Caki2 (cell line): ENCODE measurements at places on chromosomes 6 and 20.

- no peak for DNase-seq
These were observed 26.8 kb downstream of the DOK5 start for GRCh38 chr20:54502179-54502578.

GRCh38 chr6:138497286-138497685 lies 2.0 kb downstream of the NHSL1 start:
- no peak for DNase-seq

- DNase-seq, result no peak
These were observed 41.1 kb upstream of the CST5 start for GRCh38 chr20:23920408-23921325.

DNA sequence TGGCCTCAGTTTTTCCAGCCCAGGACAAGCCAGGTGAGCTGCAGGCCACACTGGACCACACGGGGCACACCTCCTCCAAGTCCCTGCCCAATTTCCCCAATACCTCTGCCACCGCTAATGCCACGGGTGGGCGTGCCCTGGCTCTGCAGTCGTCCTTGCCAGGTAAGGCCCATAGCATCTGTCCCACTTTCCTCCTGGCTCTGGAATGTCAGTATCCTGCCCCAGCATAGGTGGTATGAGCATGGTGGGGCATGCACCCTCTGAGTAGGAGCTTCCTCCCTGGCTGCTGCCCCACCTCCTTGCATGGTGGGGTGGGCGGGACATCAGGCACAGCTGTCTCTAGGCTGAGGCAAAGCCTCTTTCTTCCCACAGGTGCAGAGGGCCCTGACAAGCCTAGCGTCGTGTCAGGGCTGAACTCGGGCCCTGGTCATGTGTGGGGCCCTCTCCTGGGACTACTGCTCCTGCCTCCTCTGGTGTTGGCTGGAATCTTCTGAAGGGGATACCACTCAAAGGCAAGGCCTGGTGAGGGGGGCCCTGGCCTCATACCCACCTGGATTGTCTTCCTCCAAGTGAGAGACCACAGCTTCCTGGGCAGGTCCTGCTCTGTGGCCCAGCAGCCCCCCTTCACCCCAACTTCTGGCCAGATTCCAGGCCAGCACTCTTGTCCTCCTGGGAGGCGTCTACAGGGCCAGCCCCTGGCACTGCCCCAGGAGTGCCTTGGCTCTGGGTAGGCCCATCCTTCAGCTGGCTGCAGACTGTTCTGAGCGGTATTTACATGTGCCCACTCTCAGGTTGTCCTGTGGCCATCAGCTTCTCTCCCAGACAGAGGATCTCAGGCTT lies 9.1 kb downstream of the PI16 start:
- no peak for DNase-seq

GRCh38 chr6:19723545-19723944 lies 113.6 kb upstream of the ID4 start:
- no peak for DNase-seq

DNA sequence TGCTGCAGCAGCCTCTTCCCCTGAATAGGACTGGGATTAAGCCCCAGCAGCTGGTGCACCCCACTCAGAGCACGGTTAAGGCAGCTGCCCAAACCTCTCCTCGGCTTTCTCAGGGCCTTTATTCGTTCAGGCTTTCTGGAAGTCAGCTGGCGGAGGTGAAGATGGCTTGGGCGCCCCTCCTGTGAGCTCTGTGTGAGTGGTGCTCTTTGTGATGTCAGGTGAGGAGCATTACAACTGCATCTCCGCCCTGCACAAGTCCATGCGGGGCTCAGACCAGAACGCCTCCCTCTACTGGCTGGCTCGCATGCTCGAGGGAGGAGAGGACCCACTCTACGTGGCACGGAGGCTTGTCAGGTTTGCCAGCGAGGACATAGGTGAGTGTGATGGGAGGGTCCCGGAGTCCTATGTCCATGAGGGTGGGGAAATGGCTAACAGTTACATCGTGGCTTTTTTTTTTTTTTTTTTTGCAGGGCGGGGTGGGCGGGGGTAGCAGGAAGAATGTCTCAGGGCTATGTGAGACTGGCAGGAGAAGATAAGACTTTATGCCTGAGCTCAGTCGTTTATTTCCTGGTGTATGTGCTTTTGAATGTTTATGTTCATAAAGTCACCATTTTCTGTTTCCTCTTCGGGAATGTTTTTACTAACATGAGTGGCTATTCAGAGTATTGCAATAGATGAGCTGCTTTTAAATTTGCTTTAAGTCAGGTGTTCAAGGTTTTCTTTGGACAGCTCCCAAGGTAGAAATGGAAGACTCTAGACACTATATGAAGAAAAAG lies 18.2 kb downstream of the WRNIP1 start:
- no peak for DNase-seq

DNA sequence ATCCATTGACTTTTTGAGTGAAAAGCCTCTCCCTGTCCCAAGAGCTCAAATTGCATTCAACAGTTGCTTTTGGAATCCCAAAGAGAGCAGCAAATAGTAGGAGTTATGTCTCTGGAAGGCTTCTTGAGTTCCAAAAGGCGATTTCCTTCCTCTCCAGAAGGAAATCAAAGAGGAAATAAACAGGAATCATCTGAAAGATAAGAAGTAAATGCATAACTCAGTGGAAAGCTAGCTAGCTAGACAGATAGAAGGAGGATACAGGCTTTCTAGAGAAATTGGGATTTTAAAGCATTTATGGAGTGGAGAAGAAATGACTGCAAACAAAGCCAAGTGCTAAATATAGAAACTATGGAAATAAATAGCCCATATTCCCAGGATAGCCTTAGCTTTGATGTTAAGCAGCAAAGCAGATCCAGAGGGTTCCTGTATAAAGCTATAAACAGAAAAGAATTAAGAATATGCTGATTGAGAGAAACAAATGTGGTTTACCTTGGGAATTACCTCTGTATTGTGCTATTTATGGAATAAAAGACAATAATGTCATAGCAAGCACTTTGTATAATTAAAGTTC lies 214.7 kb downstream of the PLCB1 start:
- no peak for DNase-seq
